ENCODE measurements at places on chromosomes 11 and 22.
A peak's percentile ranks its signal among the peaks of the same experiment; 100 is the strongest.

DNA sequence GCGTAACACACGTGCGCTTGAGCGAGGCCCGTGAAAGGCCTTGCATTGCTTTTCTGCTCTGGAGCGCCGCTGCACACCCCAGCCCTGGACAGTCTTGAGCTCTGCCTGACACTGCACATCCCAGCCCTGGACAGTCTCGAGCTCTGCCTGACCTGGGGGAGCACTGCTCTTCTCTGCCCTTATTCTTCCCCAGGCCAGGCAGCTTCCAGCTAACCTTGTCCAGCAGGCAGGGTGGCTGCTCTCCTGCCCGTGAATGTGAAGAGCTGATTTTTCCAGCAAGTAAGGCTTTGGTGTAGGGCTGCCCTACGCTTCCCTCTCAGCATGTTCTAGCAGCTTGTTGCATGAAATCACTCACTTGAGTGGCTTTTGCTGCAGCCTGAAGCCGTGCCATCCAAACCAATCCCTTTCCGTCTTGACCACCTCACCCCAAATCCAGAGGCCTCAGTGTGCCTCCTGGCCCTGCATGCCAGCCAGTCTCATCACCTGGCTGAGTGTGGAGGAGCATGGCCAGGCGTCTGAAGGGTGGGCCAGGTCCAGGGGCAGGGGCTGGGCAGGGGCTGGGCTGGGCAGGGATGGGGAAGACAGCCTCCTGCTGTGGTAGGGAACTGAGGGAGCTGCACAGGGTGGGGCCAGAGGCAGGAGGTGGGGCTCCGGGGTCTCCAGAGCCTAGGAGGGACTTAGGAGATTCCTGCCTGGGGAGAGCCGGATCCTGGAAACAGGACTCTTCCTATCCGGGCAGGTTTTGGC, 89.5 kb upstream of the B3GAT1 start:
- no peak for DNase-seq

- peak; percentile 44 for DNase-seq
Observed at GRCh38 chr11:73625696-73626318, 20.6 kb upstream of the PLEKHB1 start.

DNA sequence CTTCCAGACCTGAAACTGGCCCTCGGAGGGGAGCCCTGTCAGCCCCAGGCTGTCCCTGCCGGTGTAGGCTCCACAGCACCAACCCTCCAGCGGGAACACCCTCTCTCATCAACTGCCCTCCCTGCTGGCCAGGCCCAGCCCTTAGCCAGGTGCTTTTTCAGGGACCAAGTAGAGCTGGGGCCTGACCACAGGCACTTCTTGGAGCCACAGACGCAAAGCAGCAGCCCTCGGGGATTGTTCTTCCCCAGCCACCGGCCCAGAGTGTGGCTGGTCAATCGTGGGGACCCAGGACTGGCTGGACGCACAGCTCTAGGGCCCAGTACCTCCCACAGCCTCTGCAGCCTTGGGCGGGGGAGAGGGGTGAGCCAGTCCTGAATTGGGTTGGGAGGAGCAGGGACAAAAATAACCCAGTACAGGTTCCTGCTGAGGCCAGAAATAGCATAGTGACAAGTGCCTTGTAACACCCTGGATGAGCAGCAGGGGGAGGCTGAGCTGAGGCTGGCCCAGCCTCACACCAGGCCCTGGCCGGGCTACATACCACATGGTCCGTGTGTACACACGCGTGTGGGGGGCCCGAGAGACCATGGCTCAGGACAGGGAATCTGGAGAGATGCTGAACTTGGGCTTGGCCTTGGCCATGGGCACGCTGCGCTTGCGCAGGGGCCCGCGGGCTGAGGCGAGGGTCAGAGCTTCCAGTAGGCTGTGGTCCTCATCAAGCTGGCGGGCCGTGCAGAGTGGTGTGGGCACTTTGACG, 2.0 kb downstream of the KCNJ11 start:
- DNase-seq: peak; percentile 63

- DNase-seq: no peak
Observed at GRCh38 chr11:86570451-86570850, 102.0 kb downstream of the ME3 start.

DNA sequence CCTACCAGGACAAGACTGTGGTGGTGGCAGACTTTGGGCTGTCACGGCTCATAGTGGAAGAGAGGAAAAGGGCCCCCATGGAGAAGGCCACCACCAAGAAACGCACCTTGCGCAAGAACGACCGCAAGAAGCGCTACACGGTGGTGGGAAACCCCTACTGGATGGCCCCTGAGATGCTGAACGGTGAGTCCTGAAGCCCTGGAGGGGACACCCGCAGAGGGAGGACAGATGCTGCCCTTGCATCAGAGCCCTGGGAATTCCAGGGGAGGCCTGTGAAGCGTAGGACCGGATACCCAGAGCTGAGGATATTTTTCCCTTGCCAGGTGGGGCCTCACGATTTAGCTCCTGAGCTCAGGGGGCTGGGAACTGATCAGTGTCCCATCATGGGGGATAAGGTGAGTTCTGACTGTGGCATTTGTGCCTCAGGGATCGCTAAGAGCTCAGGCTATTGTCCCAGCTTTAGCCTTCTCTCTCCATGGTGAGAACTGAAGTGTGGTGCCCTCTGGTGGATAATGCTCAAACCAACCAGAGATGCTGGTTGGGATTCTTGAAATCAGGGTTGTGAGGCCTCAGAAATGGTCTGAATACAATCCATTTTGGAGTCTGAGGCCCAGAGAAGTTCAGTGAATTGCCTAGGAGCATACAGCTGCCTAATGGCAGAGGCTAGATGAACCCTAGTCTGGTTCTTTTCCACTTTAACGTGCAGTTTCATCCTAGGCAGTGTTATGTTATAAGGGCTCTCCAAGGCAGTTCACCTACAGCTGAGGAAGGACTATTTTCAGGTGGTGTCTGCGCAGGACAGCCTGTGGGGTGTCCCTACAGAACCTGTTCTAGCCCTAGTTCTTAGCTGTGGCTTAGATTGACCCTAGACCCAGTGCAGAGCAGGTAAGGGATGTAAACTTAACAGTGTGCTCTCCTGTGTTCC, 19.5 kb downstream of the PIK3IP1 start:
- DNase-seq: peak; percentile 78

DNA sequence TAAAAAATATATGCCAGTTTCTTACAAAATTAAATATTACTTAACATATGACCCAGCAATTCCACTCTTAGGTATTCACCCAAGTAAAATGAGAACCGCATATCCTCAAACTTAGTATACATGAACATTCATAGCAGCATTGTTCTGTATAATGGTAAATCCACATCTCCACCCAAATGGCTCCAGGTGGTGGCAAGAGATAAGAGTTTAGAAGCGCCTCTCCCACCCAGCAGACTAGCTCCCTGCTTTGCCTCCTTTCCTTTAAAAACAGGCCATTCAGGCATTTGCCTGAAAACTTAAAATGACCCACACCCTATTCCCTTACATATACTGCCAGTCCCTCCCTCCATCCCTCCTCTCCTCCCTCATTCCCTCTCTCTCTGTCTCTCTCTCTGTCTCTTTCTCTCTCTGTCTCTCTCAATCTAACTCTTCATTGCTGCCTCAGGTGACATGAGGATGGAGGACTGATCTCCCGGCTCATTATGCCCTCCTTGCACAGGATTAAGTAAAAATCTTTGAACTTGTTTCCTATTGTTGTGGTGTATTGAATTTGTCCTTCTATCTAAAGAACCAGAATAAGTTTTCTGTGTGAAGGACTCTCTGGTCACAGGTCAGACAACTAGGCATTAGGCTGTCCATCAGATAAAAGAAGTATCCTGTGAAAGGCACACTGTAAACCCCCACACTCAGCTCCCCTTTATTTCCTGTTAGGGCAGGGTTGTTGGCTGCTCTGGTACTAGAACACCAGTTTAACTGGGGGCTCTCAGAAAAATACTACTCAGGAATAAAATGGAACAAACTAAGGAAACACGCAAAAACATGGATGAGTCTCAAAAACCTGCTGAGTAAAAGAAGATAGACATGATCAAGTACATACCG, 48.3 kb downstream of the RRP8 start:
- DNase-seq: no peak

GRCh38 chr11:61129639-61130523, 27.6 kb downstream of the CD5 start:
- DNase-seq: peak; percentile 92

- no peak for DNase-seq
Observed at GRCh38 chr11:27329867-27330632, 33.0 kb downstream of the CCDC34 start.

- DNase-seq: no peak
Observed at GRCh38 chr22:32920032-32920628, 118.6 kb downstream of the TIMP3 start.

DNA sequence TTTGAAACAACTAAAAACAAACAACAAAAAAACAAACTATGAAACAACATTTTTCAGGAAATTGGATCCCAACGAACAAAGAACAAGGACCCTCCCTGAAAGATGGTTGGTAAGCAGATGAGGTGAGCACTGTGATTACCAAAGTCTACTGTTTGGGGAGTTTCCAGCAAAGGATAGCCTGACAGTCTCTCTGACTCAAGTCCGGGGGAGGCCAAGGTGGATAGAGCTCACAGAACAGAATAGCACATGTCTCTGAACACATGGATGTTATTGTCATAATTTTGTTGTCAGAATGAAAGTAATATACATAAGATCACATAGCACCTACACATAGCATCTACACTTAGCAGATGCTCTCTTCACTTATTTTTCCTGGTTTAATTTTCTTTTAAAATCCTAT, 501.3 kb upstream of the TENM4 start:
- DNase-seq: no peak

- no peak for DNase-seq
Observed at GRCh38 chr11:100673063-100673462, 14.0 kb upstream of the ARHGAP42 start.

- peak; percentile 60 for DNase-seq
Observed at GRCh38 chr22:19679522-19680101, 34.7 kb upstream of the SEPTIN5 start.

DNA sequence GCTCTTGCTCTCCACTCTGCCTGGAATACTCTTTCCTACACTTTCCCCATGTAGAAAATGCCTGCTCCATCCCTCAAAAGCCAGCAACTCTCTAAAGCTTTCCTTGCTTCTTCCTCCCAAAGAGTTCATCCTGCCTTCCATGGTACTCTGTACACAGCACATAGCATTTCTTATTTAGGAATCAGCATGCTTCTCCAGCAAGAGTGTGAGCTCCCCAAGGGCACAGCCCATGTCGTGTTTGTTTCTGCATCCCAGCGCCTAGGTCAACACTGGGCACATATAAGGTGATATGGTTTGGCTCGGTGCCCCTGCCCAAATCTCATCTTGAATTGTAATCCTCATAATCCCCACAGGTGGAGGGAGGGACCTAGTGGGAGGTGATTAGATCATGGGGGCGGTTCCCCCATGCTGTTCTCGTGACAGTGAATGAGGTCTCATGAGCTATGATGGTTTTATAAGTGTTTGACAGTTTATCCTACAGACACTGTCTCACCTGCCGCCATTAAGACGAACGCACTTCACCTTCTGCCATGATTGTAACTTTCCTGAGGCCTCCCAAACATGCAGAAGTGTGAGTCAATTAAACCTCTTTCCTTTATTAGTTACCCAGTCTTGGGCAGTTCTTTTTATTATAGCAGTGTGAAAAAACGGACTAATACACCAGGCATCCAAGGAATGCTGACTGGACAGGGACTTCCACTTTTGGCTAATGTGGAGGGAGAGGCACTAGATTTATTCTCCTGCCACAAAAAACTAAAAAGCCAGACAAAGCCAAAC, 8.2 kb downstream of the VPS37C start:
- no peak for DNase-seq

DNA sequence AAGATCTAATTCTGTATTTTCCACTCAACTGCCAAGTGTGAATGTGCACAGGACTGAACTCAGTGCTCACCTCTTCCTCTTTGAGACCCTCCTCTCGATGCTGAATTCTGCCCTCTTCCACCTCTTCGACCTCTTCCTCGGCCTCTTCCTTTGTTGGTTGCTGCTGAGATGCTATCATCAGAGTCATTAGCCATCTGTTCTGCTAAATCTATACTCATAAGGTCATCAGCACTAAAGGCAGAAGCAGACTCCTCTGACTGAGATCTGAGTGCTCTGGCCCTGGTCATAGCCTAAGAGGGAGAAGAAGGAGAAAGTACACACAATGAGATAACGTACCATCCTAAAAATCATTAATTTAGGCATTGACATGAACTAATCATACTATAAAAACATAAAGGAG, 45.9 kb upstream of the GPR83 start:
- DNase-seq: no peak

DNA sequence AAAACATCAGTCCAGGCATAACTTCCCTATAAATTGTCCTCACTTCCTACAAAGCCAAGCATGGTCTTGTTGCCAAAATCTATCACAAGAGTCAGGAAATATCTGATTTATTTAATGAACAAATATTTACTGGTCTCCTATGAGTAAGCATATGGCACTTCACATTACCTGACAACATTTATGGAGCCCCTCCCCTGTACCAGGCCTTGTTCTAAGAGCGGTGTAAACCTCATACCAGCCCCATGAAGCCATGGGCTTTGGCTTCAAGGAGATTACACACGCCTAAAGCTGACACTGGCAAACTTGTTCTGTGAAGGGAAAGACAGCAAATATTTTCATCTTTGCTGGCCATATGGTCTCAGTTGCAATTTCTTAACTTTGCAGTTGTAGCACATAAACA, 43.0 kb upstream of the EIF3D start:
- DNase-seq: no peak

GRCh38 chr22:45529971-45530575, 27.4 kb downstream of the FBLN1 start:
- DNase-seq: no peak

- peak; percentile 94 for DNase-seq
Observed at GRCh38 chr11:44611687-44612434, 46.4 kb downstream of the CD82 start.

GRCh38 chr11:119796363-119797060, 67.5 kb upstream of the NECTIN1 start:
- DNase-seq: no peak

- no peak for DNase-seq
Observed at GRCh38 chr11:120883404-120884080, 140.4 kb upstream of the TBCEL start.

DNA sequence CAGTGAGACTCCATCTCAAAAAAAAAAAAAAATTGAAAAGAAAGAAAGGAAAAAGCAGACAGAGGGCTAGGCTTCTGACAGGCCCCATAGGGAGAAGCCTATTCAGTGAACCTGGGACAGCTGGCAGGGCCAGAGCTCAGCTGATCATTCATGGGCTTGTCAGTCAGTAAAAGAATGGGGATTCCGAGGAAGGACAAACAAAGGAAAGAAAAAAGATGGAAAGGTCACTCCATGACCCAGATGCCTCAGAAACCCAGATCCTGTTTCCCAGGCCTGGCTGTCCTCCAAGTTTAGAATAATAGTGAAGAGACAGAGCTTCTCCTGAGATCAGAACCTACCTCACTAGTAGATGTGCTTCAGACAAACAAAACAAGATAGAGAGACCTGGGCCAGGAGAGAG, 34.3 kb upstream of the ASPHD2 start:
- DNase-seq: no peak

GRCh38 chr11:1978720-1979473, 18.7 kb downstream of the H19 start:
- DNase-seq: no peak

DNA sequence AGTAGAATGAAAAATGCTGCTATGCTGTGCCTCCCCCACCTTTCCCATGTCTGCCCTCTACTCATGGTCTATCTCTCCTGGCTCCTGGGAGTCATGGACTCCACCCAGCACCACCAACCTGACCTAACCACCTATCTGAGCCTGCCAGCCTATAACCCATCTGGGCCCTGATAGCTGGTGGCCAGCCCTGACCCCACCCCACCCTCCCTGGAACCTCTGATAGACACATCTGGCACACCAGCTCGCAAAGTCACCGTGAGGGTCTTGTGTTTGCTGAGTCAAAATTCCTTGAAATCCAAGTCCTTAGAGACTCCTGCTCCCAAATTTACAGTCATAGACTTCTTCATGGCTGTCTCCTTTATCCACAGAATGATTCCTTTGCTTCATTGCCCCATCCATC, 14.9 kb upstream of the HBE1 start:
- DNase-seq: no peak

- no peak for DNase-seq
Observed at GRCh38 chr11:113387605-113388211, at the start of gene ANKK1. Gene ANKK1, plus strand, starts transcription at chr11:113387779. Its CDS starts 106 bp downstream, at chr11:113387885.

Data from inflammatory macrophage treated with lipopolysaccharide for 1 hour (primary cell).